ENCODE measurements at places on chromosomes 1 and 21. TPM values are rescaled to one million over a fixed set of nuclear protein-coding genes. Genes with fewer than 3 reads are reported as not detected.

DNA sequence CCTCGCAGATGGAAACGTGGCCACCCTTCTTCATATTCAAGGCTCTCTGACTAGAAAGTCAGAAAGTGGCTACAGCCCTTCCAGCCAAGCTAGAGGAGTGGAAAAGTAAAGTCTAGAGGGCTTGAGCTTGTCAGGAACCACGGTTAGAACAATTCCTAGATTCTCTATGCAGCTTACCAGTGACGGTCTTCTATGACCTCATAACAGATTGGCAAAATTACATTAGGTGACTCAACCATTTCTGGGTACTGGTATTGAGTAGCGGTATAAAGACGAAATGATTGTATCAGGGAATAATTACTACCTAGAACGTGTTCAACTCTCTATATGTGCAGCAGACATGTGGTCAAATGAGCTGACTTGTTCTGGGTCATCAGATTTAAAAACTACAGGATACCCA lies 155.0 kb upstream of the RUNX1 start:
- H3K4me3 ChIP-seq = no peak overlapping the region
- H3K36me3 ChIP-seq = no peaks in the 10 kb centered on the region
- peaks cover 9% of the 10 kb centered on the region for H3K4me1 ChIP-seq

The C1QTNF12 gene
- total RNA-seq = 0.84 TPM

The NBPF20 gene
- total RNA-seq = 3.1 TPM

The CTSS gene
- total RNA-seq = 29.7 TPM

GRCh38 chr1:85326336-85326735 lies 49.9 kb upstream of the BCL10 start:
- no peak overlapping the region for H3K27ac ChIP-seq
- H3K4me1 ChIP-seq = no peaks in the 10 kb centered on the region
- no peaks in the 10 kb centered on the region for H3K27me3 ChIP-seq

The PRR9 gene
- not detected for total RNA-seq

DNA sequence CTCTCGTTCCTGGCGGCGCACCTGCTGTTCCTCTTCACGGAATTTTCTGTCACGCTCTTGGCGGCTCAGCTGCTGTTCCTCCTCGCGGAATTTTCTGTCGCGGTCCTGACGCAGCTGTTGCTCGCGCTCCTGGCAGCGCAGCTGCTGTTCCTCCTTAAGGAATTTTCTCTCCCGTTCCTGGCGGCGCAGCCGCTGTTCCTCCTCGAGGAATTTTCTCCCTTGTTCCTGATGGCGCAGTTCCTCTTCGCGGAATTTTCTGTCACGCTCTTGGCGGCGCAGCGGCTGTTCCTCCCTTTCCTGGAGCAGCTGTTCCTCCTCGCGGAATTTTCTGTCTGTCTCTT lies 6.4 kb downstream of the TCHH start:
- peak overlapping the region; percentile 54 for H3K4me3 ChIP-seq
- no peaks in the 10 kb centered on the region for H3K27me3 ChIP-seq
- no peaks in the 10 kb centered on the region for H3K36me3 ChIP-seq
- no peak for DNase-seq
- peaks cover 53% of the 10 kb centered on the region for H3K4me1 ChIP-seq

DNA sequence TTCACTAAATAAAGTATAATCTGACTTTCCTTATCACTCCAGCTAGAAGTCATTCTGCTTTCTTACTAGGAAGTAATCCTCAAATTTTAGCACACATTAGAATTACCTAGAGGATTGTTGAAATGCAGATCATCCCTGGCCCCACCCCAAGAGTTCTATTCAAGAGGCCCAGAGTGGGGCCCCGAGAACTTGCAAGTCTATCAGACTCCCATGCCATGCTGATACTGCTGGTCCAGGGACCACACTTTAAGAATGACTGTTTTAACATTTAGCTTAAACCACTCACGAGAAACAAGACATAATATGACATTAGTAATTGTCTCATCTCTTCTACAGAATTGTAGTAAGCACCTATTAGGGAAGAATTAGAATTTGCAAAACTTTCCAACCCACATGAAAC lies 7.7 kb upstream of the SYNJ1 start:
- DNase-seq = no peak
- no peaks in the 10 kb centered on the region for H3K36me3 ChIP-seq
- H3K4me3 ChIP-seq = no peak overlapping the region
- H3K27ac ChIP-seq = no peak overlapping the region

DNA sequence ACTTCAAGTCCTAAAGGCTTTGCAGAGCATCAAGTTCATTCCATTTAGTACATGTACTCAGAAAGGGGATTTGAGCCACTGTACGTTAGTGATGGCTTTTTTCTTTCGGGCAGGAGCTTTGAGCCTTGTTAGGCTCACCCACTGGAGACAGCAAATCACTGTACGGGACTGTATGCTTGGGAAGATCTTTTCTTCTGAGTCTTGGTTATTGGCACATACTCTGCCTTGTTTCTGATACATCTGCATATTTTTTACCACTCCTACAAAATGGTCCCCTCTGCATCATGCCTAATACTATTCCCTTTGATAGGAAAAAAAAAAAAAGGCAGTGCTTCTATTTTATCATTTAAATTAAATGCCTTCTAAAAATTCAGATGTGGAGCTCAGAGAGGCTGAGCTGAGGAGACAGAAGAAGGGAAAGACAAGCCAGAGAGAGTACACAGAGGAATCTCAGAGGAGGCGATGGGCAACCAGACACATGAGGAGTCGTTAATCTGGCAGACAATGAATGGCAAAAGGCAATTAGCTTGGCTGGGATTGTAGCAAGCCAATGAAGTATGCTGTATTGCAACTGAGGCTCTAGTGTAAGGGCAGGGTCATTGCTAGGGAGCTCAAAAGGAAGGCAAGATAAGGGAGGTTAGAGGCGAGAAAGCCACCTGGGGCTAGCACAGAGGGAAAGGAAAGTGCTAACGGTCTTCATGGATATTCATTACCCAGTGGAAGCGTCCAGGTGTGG lies 39.4 kb downstream of the PHC2 start:
- DNase-seq = no peak
- no peaks in the 10 kb centered on the region for H3K36me3 ChIP-seq
- H3K4me1 ChIP-seq = peaks cover 24% of the 10 kb centered on the region
- H3K27ac ChIP-seq = no peak overlapping the region
- no peak overlapping the region for H3K4me3 ChIP-seq
- no peaks in the 10 kb centered on the region for H3K27me3 ChIP-seq
